ENCODE measurements at places on chromosomes 5 and 9.

- DNase-seq, result no peak
Measured at GRCh38 chr5:136242136-136242535, 49.2 kb upstream of the SMIM32 start.

DNA sequence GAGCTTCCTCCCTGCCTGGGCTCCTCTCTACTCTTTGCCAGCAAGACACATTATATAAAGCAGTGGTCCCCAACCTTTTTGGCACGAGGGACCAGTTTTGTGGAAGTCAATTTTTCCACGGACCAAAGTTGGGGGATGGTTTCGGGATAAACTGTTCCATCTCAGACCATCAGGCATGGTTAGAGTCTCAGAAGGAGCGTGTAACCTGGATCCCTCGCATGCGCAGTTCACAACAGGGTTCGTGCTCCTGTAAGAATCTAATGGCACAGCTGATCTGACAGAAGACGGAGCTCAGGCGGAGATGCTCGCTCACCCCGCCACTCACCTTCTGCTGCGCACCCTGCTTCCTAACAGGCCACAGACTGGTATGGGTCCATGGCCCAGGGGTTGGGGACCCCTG is 142.8 kb downstream of the LIFR start:
- no peak for DNase-seq

DNA sequence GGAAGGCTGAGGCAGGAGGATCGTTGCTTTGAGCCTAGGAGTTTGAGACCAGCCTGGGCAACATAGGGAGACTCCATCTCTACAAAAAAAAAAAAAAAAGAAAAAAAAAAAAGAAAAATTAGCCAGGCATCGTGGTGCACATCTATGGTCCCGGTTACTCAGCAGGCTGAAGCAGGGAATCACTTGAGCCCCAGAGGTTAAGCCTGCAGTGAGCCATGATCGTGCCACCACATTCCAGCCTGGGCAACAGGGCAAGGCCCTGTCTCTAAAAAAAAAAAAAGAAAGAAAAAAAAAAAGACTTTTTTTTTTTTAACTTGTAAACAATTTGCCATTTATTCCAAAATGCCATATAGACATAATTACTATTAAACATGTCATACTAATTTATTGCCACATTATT is 64.5 kb downstream of the SERINC5 start:
- no peak for DNase-seq

DNA sequence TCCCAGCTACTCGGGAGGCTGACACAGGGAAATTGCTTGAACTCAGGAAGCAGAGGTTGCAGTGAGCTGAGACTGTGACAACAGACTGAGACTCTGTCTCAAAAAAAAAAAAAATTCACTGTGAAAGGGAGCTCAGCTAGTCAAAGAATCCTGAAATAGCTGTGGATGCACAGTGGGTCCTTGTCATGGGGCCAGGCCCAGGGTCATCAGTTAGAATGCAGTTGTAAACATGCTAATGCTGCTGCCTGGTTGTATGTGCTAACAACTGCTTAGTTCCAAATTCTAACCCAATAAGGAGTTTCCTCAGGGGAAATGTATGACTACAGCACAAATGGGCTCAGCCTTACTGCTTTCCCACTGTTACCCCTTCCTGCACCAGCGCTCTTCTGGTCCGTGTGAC is 84.0 kb downstream of the PALM2AKAP2 start:
- no peak for DNase-seq

GRCh38 chr5:166596043-166596442 is 1695.4 kb upstream of the WWC1 start:
- no peak for DNase-seq

GRCh38 chr5:118696076-118696475 is 292.3 kb downstream of the DTWD2 start:
- DNase-seq, result no peak

All from amniotic epithelial cell (primary cell).